Placental pericyte (primary cell): ENCODE measurements at places on chromosomes 6 and 20. TPM values are rescaled to one million over a fixed set of nuclear protein-coding genes. Genes with fewer than 3 reads are reported as not detected.

Gene MEP1A
- total RNA-seq, result not detected in 2 replicates

Gene FAXC
- total RNA-seq, result 0.14 TPM in 1 of 2 replicates, not detected in the other

Gene BPIFB6
- total RNA-seq, result not detected in 2 replicates

Gene TMEM217
- 2.8 and 2.9 TPM in 2 replicates for total RNA-seq

Gene AP5S1
- 24.9 and 33.6 TPM in 2 replicates for total RNA-seq

Gene KIF13A
- total RNA-seq, result 35.7 and 47.0 TPM in 2 replicates

Gene RAET1L
- not detected in 2 replicates for total RNA-seq
